ENCODE measurements at places on chromosomes 3 and 15.

GRCh38 chr15:89016549-89017041 is 71.7 kb upstream of the ABHD2 start:
- DNase-seq = no peak

GRCh38 chr15:67835297-67836133 is 4.3 kb downstream of the RNU6-1 start:
- DNase-seq = no peak

GRCh38 chr3:132284781-132285619 is 32.2 kb upstream of the ACP3 start:
- no peak for DNase-seq

DNA sequence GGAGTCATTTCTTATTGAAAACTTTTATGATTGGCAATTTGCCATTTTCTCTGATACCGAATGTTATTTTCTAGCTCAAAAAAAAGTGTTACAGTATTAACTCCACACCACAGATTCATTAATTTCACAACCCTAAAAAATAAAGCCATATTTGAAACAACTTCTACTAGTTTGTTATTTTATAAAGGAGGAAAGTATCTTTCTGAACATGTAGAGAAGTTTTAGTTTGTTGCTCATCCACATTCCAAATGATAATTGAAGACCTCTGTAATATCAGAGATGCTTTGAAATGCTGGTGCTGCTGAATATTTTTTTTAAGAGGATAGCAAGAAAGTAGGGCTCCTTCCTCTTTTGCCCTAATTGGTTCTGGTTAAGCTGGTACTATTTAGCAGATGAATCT is 1.9 kb downstream of the VGLL3 start:
- DNase-seq = no peak

GRCh38 chr15:101463270-101463669 is 26.2 kb downstream of the PCSK6 start:
- DNase-seq = no peak
